NCI-H1417 (cell line): ENCODE measurements at places on chromosomes 12 and 14.

- peak; percentile 90 for DNase-seq
These were observed at the start of gene IGFBP6 for GRCh38 chr12:53097564-53098353. IGFBP6 (plus strand) TSS chr12:53097667; CDS start chr12:53097718, 51 bp downstream.

- no peak for DNase-seq
These were observed 30.3 kb downstream of the YEATS4 start for GRCh38 chr12:69389831-69390230.

DNA sequence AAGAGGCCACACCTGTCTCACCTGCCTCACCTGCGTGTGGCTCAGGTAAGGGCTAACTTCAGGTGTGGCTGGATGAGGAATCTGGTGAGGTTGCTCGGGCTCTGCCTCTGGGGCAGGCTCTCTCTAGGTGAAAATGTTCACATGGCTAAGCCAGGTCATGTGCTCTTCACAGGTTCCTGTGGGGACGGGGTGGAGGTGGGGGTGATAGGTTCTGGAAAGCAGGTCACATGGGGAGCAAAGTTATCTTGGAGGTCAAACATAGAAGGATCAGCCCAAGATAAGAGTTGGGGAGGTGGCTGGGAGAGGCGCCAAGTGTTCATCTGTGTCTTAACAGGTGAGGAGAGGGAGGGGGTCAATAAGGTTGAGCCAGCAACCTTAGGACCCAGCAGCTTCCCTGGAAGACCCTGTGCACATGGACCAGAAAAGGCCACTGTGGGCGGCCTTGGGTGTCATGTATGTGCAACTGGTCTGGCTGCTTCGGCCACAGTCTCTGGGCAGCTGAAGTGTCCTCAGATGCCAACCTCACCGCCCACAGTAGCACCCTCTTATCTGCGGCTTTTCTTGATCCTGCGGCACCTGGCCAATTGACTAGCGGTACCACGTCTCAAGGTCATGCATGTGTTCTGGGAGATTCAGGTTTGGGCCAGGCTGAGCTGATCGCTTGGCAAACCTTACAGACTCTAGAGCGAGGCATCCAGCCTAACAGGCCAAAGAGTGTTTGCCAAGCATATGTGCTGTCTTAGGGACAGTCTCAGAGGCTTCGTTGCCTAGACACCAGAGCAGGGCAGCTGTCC is 60.5 kb downstream of the CACNA1C start:
- no peak for DNase-seq

DNA sequence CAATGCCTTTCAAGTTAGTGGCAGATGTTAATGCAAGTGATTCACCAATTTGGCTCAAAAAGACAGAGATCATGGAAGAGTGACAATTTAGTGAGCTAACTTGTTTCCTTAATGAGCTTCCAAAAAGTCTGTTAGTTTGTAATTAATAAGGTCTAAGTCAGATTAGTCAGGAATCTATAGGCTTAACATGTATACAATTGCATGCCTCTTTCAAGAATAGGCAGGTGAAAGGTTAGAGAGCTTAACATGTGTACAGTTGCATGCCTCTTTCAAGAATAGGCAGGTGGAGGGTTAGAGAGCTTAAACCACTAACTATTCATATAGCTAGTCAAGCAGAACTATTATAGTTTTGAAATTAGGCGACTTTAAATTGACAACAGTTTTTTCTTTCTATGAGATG is 663.8 kb downstream of the C12orf50 start:
- no peak for DNase-seq

GRCh38 chr12:132632521-132633228 is 14.1 kb downstream of the P2RX2 start:
- no peak for DNase-seq

GRCh38 chr12:63298386-63298930 is 147.5 kb upstream of the AVPR1A start:
- no peak for DNase-seq

DNA sequence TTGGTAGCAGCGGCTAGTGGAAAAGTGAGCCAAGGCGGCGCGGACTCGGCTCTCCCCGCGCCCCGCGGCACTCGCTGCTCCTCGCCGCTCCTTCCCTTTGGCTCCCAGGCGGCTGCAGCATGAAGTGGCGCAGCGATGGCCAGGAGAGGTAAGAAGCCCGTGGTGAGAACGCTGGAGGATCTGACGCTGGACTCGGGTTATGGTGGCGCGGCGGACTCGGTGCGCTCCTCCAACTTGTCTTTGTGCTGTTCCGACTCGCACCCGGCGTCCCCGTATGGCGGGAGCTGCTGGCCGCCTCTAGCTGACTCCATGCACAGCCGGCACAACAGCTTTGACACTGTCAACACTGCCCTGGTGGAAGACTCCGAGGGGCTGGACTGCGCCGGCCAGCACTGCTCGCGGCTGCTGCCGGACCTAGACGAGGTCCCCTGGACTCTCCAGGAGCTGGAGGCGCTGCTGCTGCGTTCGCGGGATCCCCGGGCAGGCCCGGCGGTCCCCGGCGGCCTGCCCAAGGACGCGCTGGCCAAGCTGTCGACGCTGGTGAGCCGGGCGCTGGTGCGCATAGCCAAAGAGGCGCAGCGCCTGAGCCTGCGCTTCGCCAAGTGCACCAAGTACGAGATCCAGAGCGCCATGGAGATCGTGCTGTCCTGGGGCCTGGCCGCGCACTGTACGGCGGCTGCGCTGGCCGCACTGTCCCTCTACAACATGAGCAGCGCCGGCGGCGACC is 225.6 kb upstream of the CRY1 start:
- DNase-seq = peak; percentile 83

- DNase-seq = no peak
These were observed at the start of gene TMEM233 for GRCh38 chr12:119593578-119594398. TMEM233 (plus strand) TSS chr12:119593774; CDS start chr12:119593849, 75 bp downstream.

DNA sequence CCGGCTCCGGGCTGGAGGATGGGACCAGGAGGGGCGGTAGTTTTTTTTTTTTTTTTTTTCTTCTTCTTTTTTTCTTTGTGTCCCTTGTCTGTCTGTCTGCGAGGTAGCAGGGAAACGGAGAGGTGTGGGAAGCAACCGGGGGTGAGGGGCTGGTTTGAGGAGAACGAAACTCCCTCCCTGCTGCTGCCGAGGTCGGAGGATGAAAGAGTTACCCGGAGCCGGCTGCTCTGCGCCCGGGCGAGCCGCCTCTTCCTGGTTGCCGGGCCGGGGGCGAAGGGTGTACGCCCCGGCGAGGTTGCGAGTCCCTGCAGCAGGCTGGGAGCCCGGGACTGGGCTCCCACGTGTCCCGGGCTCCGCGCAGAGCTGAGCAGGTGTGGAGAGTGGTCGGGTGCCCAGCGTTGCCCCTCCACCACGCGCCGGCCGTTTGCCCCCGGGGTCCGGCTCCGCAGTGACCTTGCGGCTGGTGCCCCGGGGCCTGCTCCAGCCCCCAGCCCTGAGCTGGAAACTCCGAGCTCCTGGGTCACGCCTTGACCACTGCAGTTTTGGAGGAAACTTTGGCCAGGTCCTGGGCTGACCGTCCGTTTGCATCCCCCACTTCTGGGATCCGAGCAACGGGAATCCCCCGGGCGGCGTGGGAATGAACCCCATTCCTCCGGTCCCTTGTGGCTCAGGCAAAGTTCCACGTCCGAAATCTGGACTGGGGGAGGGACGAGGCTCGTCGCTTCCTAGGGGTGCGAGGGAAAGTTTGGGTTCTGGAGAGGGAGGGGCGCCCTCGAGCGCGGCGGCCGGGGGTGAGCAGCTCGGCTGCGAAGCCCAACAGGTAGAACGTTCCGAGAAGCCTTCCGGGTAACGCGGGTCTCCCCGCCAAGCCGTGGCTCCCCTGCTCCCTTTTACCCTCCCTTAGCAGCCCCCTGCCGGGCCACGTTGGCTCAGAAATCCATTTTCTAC is 1.3 kb downstream of the CHST11 start:
- peak; percentile 60 for DNase-seq

DNA sequence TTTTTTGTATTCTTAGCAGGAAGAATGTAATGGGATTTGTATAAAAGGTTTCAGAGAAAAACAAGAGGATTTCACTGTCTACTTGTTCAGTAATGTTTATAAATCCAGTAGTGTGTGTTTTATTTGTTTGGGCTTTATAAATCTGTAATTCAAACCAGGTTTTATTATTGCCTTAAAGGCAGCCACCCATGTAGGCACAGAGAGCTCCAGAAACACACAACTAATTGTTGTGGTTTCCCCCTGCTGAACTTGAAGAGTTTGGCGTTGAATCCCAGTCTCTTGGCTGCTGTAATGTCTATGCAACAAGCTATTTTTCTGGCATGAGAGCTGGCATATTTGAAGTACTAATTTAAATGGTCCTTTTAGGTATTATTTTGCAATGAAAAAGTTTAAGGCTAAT is 63.4 kb upstream of the SLCO1C1 start:
- DNase-seq = no peak

- no peak for DNase-seq
These were observed 8.8 kb upstream of the MAP4K5 start for GRCh38 chr14:50541159-50541567.

DNA sequence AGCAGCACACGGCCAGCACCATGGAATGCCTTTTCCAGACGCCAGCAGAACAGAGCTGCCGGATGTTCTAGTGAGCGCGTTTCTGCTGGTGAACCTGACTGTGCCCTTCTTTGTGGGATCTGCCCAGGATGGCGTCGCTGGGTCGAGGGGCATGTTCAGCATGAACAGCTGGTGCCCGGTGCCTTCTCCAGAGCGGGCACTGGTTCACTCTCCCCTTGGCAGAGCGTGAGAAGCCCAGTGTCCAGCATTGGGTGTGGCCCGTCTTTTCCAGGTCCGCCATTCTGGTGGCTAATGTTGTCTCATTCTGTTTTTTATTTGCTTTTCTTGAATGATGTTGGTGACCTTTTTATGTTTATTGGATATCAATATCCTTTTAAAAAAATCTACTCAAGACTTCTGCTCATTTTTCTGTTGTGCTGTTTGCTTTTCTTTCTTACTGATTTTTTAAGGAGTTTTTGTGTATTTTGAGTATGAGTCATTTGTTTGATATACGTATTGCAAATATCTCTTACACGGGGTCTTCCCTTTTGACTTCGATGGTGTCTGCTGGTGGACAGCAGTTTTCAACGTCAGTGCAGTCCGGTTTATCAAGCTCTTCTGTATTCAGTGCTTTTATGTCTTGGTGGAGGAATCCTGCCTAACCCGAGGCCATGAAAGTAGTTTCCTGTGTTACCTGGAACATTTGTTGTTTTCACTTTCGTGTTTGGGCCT is 74.3 kb downstream of the ADGRD1 start:
- DNase-seq = no peak

DNA sequence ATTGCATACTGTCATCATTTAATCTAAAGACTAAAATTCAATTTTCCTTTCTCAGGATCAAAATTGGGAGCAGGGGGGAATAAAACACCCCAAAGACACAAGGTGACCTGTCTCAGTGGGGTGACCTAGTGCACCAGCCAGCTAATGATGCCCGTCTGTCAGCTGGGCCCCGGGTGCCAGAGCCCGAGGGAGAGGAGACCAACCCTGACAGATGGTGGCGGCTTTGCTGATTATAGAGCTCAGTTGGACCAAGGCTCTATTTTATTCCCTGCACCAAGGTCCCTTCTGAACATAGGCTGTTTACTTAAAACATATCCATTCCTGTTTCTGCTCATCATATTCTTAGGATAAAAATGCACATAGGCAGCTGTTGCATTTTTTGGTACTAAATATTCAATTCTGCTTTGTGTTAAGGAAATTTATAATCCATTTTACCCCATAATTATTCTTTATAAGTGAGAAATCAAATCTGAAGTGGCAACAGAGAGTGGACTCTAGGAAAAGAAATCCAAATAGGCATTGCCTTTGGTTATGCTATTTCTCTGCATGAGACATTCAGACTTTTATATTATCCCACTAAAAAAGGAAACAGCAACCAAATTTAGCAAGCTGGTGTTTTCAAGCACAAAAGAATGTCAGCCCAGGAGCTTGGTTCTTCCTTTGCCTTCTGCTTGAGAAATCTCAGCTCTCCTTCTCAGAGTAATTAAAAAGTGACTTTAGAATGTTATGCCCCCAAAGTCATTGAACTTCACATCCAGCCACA is 96.8 kb upstream of the IFNG-AS1 start:
- no peak for DNase-seq

GRCh38 chr12:54549774-54550451 is 512 bp downstream of the PDE1B start:
- peak; percentile 77 for DNase-seq

DNA sequence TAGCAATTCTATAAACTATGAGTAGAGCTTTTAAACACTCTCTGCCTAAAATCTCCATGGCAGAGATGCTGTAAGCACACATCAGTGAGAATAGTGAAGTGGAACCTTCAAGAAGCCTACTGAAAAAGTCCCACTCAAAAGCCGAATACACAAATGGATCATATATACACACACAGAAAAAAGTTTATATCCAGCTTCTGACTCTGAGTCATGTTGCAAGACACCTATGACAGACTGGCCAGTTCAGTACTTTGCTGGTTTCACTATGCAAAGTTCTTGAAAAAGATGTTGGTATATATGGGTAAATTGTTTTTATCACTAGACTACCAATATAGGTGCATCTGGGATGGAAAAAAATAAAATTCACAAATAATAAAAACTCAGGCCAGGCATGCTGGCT is 126.1 kb downstream of the KCNK10 start:
- no peak for DNase-seq

DNA sequence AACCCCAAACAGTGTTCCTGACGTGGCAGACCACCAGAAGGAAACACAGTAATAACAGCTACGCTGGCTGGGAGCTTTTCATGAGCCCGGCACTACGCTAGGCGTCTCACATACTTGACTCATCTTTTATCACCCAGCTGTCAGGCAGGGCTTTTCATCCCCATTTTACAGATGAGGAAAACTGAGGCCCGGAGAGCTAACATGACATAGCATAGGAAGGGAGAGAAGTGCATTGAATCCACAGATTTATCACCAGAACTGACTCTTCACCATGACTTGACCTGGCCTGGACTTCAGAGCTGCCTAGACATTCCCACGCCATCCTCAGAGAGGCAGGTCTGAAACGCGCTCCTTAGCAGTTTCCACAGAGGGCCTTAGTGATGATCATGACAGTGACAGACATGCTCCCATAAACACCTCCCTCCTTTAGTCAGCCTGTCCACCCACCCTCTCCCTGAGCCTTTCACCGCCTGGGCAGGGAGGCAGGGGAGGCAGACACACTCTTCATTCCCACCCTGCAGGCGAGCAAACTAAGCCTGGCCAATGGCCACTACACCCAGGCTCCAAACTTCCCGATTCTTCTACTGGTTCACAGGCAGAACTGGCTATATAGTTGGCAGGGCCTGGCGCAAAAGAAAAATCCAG is 56.2 kb downstream of the RBM19 start:
- no peak for DNase-seq

GRCh38 chr12:92110083-92110640 is 35.5 kb downstream of the BTG1 start:
- no peak for DNase-seq

GRCh38 chr14:99231161-99231849 is 40.7 kb downstream of the BCL11B start:
- no peak for DNase-seq

GRCh38 chr12:110338754-110339153 is 57.7 kb downstream of the ATP2A2 start:
- peak; percentile 21 for DNase-seq

GRCh38 chr14:22200977-22201605 is 387.9 kb downstream of the DAD1 start:
- peak; percentile 5 for DNase-seq
